ENCODE measurements at places on chromosomes 4 and X.

DNA sequence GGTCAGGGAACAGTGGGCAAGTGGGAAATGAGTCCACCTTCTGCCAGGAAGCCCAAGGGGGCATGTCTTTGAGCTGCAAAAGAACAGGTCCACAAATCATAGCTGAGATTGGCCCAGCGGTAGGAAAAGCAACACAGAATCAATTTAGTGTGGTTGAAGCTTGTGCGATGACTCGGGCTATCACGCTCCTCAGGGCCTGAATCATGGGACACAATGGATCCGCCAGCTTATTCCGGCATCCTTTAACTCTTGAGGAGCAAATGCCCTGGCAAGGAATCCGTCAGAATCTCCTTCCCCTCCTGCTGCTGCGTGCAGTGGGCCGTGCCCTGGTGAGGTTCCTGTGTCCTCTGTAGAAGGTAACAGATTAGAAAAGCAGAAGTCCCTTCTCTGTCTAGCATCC lies 98.0 kb downstream of the RELL1 start:
- peak; percentile 19 for DNase-seq

DNA sequence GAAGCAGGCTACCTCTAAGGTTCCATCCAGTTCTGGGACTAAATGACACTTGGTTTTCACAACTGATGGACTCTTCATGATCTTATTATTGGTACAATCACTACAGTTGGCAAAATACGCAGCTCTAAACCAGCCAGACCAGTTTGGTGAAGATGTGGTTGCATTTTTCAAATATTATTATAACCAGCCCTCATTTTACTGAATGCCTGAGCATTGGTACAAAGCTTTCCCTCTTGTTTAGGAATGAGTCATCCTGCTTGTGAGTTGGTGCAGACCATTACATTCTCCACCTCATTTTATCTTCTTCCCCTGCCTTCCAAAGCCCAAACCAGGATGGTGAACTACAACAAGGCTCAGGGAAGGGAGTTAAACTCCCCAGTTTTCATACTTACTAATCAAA lies 223.1 kb downstream of the KDR start:
- DNase-seq, result peak; percentile 75

DNA sequence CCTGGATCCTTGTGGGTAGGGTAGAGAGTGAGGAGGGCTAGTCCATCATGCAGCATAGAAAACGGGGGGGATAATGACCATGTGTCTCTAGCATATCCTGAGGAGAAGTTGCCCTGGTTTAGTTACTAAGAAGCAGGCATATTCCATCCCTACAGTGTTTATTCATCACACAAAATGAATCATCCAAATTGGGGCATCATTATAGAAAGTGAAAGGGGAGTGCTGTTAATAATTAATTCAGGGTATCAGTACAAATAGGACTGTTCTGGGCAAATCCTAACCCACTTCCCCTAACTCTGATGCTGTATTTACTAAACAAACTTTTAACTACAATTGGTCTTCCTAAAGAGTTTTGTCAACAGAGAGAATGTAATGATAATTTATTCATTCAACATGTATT lies 281.1 kb upstream of the ARX start:
- no peak for DNase-seq

DNA sequence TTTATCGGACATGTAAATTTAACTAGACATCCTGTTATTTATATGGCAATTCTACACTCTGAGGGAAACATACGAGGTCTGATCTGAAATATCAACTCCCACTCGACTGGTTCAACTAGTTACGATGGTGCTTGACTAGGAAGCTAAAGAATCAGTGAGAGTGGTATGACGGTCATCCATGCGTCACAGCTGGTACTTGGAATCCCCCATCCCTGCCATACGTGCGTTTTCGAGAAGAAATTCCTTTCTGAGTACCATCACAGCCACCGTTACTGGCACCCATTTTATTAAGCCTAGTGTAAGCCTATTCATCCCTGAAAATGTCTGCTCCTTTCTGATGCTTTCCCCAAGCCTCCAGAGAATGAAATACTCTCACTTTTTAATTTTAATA lies 695 bp upstream of the PIGA start:
- peak; percentile 55 for DNase-seq

DNA sequence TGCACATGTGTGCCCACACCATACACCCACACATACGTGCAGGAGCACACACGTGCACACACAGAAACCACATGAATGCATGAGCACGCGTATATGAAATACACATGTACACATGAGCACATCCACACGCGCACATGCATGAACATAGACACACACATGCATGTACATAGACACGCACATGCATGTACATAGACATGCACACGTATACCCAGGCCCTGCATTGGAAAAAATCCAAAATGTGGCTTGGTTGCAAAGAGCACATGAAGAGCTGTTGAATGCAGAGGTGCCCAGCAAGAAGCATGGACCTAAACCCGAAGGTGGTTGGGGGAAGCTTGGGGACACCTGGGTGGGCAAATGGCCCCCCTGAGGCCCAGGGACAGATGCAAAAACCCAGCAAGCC lies 18.5 kb downstream of the CD99 start:
- no peak for DNase-seq

DNA sequence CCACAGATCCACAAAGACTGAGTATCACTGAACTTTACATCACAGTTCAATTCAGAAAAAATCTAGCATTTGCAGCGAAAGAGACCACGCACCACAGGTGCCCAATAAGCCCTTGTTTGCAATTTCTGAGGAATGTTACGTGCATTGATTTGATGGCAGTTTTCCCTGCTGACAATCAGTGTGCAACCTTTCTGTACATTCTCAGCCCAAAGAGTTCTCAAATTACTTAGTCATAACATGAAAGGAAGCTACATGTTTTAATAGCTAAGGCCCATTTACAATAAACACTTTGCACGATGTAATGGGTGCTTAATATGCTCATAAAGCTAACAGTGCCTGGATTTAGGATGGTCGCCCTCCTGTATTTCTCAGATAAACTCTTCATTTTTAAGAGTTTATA lies 47.9 kb downstream of the PTCHD1 start:
- DNase-seq, result no peak

DNA sequence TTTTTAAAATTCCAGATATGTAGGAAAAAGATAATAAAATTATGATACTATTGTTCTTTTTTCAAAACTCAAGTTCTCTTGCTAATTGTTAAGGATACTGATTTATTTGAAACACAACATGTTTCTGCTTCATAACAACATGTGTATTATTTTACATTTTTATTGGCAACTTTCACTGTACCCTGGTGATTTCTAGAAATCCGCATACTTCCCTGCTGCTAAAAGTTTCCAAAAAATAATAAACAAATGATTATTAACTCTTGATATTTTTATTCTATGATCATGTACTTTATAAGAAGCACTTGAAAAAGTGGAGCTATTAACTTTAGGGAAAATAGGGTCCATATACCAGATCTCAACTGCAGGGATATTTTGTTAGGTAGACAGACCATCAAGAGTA lies 71.2 kb upstream of the HCCS start:
- no peak for DNase-seq

DNA sequence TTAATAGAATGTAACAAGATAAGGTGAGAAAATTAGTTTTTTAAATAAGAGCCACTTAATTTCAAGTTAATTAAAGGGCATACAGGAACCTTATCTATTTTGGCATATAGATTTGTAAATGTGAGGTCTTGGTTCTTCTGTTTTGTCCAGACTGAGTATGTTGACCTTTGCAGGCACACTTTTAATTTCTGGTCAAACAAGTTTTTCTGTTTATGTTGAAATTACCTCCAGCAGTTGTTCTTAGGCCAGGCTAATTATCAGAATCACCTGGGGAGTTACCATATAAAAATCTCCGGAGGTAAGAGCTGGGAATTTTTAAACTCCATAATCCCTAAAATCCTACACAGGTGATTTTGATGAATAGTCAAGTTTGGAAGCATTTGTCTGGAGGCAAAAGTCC lies 227.4 kb upstream of the ANKRD50 start:
- no peak for DNase-seq

DNA sequence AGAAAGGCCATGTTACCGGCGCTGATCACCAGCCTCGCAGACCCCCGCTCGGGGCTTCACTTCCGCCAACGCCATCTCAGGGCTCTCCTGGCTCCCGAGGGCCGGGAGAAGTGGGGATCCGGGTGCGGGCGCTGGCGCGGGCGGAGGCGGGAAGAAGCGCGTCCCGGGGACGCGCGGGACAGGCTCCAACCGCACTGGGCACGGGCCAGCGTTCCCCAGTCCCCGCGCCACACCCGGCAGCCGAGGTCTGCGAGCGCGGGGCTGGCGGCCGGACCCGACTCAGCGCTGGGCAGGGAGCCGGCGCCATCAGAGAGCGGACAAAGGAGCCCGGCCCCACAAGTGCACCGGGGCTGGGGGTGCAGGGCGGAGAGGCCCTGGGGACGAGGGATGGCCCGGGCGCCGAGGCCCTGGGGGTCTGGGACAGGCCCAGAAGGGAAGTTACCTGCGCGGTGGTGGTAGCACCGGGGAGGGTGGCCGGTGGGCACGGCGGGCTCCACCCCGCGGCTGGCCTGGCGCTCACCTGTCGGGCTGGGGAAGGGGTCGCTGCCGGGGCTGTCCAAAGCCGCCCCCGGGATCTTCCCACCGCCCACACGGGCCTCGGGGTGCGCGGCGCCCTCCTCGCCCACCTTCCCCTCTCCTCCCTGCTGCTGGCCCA lies 449 bp downstream of the CTPS2 start:
- DNase-seq, result peak; percentile 3

- no peak for DNase-seq
Measured at GRCh38 chr4:171668403-171668802, 144.8 kb upstream of the GALNTL6 start.

DNA sequence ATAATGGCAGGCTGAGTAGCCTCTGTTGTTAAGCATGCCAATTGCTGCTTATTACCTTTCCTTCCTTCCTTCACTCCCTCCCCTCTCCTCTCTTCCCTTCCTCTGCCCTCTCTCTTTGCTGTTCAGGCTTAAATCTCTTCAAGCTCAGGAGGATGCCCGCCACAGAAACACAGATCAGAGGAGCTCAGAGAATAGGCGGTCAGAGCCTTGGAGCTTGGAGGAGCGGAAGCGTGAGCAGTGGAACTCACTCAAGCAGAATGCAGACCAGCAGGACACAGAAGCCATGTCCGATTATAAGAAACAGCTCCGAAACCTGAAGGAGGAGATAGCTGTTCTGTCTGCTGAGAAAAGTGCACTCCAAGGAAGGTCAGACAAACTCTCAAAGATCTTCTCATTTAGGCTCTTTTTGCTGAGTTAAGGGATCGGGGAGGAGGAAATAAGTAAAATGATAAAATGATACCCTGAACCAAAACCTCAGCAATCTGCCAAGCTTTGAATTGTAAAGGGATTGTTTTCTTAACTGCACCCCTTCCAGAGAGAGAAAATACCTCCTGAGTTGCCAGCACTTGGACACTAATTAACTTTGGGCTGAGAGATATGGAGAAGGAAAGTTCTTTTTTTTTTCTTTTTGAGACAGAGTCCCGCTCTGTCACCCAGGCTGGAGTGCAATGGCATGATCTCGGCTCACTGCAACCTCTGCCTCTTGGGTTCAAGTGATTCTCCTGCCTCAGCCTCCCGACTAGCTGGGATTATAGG lies 20.9 kb downstream of the SPATA18 start:
- no peak for DNase-seq

- peak; percentile 3 for DNase-seq
Measured at GRCh38 chrX:104284507-104284906, 29.8 kb upstream of the ESX1 start.

DNA sequence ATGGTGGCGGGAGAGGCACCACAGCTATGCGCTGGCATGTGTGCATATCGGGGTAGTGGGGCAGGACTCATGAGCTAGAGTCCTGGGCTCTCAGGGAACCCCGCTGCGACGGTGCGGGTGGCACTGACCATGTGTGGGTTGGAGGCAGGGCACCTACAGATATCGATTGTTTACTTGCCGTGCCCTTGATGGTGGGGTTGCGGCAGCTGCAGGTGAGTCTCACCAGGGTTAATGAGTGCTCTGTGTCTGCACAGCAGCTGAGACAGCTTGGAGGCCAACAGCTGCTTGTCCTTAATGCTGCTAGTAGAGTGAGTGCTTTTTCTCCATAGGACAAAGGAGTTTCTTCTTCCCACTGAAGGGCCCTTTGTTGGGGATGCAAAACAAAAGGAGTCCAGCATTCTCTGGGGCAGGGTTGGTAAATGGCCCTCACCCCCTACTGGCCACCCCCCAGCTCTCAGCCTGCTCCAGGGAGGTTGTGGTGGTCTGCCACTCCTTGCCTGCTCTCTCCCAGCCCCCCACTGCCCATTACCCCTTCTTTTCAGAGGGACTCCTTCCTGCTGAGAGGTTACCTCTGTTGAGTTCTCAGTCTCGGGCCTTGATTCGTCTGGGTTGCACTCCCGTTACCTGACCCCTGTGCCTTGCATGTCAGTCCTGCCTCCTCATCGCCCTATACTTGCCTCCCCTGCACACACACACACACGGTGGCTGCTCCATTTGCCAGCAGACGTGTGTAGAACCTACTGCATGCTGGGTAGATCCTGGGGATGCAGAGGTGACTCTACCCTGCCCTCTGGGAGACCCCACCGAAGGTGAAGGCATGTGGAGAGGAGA lies 52.8 kb downstream of the TBC1D14 start:
- DNase-seq, result no peak

- DNase-seq, result peak; percentile 73
Measured at GRCh38 chr4:66639361-66639760, 905.9 kb downstream of the CENPC start.

All from fibroblast of skin of right biceps (primary cell).